ENCODE measurements at places on chromosomes 16 and 17.

GRCh38 chr17:61422116-61422799 lies 22.6 kb downstream of the TBX2 start:
- DNase-seq = no peak

GRCh38 chr16:4655801-4656200 lies 31.2 kb downstream of the MGRN1 start:
- DNase-seq = no peak

- DNase-seq = no peak
These were observed 88.7 kb downstream of the BMERB1 start for GRCh38 chr16:15523092-15523541.

- DNase-seq = no peak
These were observed 154.0 kb downstream of the C16orf78 start for GRCh38 chr16:49527611-49528010.

DNA sequence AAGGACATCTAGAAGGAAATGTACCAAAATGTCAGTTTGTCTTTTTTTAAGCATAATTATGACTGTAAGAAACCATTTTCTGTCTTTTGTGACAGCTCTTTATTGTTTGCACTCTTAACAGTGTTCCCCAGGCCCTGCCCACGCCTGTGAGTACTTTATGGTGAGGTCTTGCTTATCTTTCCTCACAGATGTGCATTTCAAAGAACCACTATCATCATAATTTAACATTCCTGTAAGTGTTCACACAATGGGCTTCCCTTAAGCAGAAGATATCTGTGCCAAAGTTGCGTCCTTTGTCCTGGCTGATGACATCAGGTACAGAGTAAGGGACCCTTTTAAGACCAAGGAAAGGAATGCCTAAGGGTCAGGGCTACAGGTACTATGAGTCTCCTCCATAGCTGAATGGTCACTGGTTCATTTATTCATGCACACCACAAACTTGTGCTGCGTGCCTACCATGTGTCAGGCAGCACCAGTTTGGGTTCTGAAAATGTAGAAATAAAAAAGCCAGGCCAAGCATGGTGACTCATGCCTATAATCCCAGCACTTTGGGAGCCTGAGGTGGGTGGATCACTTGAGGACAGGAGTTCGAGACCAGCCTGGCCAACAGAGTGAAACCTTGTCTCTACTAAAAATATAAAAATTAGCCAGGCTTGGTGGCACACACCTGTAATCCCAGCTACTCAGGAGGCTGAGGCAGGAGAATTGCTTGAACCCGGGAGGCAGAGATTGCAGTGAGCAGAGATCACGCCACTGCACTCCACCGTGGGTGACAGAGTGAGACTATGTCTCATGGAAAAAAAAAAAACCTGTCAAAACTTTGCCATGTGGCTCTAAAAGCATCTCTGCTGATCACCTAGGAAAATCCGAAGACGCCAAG lies 55.4 kb upstream of the NLK start:
- DNase-seq = no peak

DNA sequence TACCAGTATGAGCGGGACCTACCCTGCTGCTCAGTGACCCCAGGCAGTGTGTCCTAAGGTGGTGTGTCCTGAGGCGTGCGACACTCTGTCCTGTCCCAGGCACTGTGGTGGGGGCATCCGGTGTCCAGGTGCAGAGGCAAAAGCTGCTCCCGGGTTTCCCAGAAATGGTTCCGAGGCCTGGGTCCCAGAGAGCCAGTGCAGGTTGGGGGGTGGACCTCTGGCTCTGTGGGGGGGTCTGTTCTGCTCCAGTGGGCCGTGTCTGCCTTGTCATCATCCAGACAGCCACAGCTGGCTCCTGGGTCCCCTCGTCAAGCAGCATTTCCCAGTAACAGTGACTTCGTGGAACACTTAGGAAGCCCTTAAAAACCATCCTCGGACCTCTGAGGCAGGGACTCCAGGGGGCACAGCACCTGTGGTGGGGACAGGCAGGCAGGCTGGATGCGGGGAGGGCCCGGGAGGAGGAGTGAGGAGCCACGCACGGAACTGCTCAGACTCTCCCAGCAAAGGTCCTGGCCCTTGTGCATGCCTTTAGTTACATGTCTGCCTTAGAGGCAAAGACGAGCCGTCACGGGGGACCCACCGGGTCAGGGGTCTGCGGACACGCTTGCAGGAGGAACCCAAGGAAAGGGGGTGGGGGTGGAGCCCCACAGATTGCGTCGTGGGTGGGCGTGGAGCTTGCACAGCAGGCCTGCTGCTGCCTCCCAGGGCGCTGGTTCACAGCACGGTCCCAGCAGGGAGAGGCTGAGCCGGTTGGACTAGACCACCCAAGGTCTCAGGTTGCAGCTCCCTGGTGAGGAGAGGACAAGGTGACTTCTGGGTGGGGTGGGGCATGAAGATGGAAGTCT lies 5.6 kb downstream of the SLC16A3 start:
- DNase-seq = no peak

GRCh38 chr16:1565083-1565805 lies 31.8 kb downstream of the TMEM204 start:
- DNase-seq = no peak

- no peak for DNase-seq
These were observed 902 bp upstream of the NKIRAS2 start for GRCh38 chr17:42018988-42019387.

DNA sequence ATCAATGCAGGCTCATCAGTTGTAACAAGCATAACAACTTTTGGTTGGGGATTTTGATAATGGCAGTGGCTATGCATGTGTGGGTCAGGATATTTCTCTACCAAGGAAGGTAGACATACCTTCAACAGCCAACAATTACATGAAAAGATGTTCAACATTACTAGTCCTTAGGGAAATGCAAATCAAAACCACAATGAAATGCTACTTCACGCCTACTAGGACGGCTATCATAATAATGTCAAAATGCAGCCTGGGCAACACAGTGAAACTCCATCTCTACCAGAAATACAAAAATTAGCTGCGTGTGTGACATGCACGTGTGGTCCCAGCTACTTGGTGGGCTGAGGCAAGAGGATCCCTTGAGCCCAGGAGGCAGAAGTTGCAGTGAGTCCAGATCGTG lies 7.3 kb upstream of the SLC5A10 start:
- DNase-seq = no peak

DNA sequence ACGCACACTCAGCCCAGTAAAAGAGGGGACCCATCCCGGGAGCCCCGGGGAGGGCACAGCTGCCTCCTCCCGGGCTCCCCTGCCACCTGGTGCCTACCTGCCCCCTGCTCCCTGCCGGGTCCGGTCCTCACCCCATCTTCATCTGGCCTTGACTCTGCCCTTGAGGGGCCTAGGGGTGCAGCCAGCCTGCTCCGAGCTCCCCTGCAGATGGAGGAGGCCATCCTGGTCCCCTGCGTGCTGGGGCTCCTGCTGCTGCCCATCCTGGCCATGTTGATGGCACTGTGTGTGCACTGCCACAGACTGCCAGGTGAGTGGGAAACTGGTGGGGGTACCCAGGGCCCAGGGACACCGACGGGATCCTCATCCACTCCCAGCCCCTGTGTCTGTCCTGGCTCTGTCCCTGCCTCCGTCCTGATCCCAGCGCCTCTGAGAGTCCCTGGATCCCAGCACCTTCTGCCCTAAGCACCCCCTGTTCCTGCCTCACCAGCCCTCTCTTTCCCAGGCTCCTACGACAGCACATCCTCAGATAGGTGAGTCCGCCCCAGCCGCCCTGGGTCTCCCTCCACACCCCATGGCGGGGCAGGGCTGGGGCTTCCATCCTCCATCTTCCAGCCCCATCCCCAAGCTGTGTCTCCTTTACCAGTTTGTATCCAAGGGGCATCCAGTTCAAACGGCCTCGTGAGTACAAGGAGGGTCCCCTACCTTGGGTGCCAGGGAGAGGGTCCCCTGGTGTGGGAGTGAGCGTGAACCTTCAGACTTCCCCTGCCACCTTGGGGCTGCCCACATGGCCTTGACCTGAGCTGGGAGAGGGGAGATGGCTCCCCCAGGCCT lies 574 bp downstream of the LAT start:
- no peak for DNase-seq

DNA sequence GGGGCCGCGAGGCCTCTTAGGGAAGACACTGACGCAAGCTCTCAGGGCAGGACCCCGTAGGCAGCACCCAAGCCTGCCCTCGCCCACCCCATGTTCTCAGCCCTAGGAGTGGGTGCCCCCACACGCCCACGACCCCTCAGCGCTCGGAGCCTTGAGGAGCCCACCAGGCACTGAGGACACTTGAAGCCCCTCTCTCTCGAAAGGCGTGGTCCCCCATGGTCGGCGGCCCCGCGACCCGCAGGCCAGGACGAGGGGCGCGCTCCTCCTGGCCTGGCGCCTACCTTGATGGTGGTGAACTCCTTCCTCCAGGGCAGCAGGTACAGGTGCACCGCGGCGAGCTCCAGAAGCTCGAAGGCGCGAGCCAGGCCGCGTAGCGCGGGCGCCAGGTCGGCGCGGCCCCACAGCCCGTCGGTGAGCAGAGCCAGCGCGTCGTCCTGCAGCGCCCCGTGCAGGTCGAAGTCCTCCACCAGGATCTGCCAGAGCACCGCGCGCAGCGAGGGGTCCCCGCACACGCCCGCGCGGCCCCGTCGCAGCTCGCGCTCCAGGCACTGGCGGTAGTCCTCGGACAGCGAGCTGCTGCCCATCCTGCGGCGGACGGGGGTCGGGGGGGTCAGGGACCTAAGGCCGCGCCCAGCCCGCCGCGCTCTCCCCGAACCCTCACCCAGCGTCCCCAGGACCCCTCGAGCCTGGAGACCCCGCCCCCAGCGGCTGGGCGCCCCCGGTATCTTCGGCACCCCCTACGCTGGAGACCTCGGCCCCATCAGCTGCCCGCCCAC lies 668 bp downstream of the SPATA2L start:
- no peak for DNase-seq

DNA sequence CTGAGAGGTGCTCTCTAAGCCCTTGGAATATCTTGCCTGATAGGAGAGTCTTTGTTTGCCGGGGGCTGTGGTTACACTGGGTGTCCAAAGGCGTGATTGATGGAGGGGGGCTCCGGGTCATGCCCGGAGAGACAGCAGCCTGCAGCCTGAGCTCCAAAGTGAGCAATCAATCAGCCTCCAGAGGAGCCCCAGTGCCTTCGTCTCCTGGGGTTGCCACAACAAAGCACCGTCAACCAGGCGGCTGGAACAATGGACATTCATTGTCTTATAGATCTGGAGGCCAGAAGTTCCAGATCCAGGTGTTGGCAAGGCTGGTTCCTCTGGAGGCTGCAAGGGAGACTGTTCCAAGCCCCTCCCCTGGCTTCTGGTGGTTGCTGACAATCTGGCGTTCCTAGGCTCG lies 24.0 kb upstream of the GINS2 start:
- DNase-seq = no peak

DNA sequence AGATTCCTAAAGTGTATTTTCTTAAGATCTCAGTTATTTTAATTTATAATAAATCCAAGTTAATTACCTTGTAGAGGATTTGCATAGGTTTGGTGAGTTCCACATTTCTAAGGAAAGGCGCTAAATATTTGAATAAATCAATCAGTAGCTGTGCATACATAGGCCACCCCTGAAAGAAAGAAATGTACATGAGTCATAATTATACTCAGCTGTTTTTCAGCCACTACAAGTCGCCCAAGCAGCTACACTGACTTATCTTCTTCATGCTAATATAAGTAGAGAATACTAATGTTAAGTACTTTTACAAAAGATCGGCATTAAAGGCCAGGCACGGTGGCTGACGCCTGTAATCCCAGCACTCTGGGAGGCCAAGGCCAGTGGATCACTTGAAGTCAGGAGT lies 14.9 kb downstream of the SETD6 start:
- DNase-seq = no peak

GRCh38 chr17:48563867-48564187 lies 14.3 kb downstream of the HOXB4 start:
- no peak for DNase-seq

- DNase-seq = no peak
These were observed 169.8 kb downstream of the DNAH9 start for GRCh38 chr17:11768106-11768505.

DNA sequence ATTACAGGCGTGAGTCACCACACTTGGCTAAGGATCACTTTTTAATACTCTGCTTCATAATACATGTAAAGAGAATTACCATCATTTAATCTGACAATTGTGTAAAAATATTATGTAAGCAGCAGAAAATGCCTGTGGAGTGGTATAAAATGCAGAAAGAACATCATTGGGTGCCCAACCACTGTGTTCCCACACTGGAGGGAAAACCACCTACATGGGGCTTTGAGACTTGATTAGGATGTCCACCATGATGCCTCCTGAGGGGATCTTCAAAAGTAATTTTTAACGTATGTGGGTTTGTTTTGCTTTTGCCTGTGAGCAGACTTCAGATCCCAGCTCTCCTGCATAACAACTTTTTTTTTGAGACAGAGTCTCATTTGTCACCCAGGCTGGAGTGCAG lies 18.8 kb downstream of the CFAP97D1 start:
- DNase-seq = no peak

DNA sequence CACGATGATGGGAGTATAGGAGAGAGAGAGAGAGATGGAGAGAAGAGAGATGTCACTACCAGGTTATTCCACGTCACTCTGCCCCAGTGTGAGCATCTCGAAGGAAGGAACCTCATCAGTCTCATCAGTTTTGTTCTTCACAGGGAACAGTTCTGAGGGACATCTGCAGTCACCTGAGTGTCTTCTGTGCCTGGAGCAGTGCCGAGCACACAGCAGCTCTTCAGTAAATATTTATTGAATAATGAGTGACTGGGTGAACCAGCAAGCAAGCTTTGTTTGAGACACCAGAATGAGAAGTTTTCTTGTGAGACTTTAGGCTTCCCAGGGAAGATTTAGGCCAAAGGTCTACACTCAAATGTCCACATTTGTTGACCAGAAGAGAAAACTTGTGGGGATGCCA lies 142.4 kb upstream of the IRX3 start:
- DNase-seq = no peak

- DNase-seq = no peak
These were observed 37.8 kb downstream of the GNA13 start for GRCh38 chr17:65018610-65019316.

- DNase-seq = no peak
These were observed 121.6 kb upstream of the SMURF2 start for GRCh38 chr17:64783556-64784352.

DNA sequence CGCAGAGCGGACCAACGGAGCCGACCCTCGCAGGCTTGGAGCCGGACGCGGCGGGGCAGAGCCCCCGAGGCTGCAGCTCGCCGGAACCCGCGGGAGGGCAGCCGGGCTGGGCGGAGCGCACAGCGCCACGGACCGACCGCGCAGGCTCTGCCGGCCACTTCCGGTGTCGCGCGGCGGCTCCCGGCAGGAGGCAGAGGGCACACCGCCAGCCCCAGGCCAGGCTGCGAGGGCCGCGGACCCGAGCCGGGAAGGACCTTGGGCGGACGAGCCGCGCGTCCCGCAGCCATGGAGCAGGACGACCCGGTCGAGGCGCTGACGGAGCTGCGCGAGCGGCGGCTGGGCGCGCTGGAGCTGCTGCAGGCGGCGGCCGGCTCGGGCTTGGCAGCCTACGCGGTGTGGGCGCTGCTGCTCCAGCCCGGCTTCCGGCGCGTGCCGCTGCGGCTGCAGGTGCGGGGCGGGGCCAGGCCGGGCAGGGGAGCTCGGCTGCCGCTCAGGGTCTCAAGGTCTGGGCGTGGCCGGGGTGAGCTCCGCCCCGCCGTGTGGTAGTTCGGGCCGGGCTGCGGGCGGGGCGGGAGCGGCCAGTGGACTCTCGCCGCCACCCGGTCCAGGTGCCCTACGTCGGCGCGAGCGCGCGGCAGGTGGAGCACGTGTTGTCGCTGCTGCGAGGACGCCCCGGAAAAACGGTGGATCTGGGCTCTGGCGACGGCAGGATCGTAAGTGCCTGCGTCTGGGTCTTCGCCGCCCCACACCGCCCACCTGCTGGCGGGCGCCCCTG lies at the start of gene ANTKMT:
Gene ANTKMT (plus strand): TSS at position 157 of the 775 bp plus-strand sequence. CDS start 129 bp downstream, at position 286.
- DNase-seq = peak; percentile 50
